ENCODE measurements at places on chromosomes 11 and 22.
A peak's percentile ranks its signal among the peaks of the same experiment; 100 is the strongest.

GRCh38 chr11:57363131-57364080, 17.5 kb downstream of the PRG3 start:
- DNase-seq: no peak

DNA sequence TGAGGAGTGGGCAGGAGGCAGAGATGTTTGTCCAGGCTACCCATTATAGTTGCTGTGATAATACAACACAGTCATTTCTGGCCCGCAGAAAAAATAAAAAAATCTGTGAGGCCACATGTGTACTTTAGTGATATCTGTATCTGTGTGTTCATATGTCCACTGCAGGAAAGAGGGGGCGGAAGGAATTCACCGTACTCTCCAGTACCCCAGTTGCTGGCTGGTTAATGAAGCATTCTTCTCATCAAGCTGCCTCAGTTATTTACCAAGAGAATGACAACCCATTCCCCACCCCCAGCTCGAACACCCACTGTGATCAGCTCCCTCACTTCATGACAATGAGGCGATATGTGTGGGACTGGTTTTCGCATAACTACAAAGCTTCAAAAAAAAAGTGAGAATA, 309.3 kb downstream of the SOX6 start:
- DNase-seq: no peak

- DNase-seq: no peak
These were observed 53.3 kb upstream of the LINC01488 start for GRCh38 chr11:69427906-69428880.

GRCh38 chr22:31344578-31345330, 1.4 kb downstream of the PATZ1 start:
- no peak for DNase-seq

GRCh38 chr11:95674657-95675358, 114.8 kb downstream of the FAM76B start:
- no peak for DNase-seq

DNA sequence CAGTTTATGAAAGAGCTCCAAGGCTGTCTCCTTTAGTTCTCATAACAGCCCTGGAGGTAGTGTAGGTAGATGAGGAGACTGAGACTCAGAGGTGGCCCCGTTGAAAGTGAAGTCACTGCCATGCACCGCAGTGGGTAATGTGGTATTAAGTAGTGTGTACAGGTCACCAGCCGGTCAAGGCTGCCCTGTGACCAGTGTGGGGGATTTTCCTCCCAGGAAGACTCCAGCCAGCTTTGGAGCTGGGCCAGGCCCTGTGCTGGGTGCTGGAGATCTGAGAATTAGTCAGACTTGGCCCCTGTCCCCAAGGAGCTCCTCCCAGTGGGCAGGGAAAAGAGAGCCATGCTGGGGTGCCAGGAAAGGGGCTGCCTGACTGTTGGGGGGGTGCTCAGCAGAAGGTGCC, 5.3 kb downstream of the OMP start:
- DNase-seq: peak; percentile 90

- peak; percentile 23 for DNase-seq
These were observed 17.4 kb upstream of the PRAME start for GRCh38 chr22:22576244-22576988.

DNA sequence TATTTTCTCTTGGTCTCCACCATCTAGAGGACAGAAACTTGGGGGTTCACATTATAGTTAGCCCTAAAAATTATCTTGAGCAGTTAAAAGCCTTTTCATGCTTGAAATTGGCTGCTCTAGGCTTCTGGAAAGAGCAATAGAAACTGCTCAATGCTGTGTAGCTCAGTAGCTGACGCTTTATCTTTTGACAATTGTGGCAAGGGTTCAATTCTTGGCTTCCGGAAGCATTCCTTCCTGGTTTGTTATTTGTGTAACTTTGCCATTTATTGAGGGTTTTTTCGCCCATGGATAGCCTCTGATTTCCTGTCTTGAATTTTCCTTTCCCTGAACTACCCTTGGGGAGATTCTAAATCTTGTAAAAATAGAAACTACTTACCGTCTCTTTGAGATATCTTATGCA, 10.3 kb upstream of the OR56A1 start:
- DNase-seq: no peak

DNA sequence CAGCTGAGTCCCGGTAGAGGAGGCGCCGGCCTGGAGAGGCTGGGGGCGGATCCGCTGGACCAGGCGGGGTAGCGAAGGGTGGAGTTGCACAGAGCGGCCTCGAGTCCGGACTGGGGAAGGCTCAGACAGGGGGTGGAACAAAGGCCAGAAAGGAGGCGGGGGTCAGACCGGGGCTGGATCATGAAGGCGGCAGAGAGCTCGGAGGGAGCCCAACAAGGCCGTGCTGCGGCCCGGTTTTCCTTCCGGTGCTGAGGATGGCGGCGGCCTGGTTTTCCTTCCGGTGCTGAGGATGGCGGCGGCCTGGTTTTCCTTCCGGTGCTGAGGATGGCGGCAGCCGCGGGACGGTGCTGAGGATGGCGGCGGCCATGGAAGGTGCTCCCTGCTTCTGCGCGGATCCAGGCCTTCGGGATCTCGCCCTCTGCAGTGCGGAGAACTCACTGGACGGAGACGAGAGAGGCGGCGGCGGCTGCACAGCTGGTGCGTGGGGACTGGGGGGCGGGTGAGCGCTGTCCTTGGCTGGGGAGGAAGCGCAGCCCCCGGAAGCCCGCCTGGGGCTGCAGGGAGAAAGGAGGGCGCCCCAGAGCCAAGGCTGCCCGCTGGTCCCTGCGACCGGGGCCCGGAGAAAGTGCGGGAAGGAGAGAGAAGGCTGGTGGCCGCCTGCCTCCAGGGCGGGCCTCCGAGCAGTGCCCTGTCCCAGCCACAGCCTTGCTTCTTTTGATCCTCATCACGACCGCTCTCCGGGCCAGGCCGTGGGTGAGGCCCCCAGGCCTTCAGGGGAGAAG, 350.4 kb upstream of the B3GAT1 start:
- DNase-seq: no peak

GRCh38 chr11:84345597-84345996, 1059.4 kb upstream of the CCDC90B start:
- no peak for DNase-seq

DNA sequence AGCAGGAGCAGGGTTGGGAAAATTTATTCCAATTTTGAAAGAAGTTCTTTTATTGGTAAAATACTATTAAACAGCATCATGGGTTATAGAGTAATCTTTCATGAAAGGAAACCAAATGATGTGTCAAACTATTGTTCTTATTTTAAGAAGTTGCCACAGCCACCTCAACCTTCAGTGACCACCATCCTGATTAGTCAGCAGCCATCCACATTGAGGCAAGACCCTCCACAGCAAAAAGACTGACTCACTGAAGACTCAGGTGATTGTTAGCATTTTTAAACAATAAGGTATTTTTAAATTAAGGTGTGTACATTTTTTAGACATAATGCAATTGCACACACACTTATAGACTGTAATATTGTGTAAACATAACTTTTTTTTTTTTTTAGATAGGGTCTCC, 3.7 kb upstream of the HEPHL1 start:
- peak; percentile 54 for DNase-seq

GRCh38 chr11:61659413-61660196, 20.6 kb upstream of the DAGLA start:
- no peak for DNase-seq

DNA sequence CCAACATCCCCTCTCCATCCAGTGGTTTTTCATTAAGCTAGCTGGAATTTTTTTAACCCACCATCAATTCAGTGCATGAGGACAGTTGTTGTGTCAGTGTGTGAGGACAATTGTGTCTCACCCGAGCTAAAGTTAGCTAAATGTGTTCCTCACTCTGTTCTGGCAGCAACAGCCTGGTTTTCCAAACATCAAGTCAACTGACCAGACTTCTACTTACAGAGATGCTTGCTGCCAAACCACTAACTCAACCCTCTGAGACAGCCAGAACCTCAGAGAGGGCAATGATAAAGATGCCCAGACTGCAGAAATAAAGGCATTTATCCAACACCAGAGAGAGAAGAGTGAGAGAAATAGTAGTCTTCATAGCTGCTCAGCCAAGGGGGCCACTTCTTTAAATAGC, 6.7 kb downstream of the PAMR1 start:
- no peak for DNase-seq

DNA sequence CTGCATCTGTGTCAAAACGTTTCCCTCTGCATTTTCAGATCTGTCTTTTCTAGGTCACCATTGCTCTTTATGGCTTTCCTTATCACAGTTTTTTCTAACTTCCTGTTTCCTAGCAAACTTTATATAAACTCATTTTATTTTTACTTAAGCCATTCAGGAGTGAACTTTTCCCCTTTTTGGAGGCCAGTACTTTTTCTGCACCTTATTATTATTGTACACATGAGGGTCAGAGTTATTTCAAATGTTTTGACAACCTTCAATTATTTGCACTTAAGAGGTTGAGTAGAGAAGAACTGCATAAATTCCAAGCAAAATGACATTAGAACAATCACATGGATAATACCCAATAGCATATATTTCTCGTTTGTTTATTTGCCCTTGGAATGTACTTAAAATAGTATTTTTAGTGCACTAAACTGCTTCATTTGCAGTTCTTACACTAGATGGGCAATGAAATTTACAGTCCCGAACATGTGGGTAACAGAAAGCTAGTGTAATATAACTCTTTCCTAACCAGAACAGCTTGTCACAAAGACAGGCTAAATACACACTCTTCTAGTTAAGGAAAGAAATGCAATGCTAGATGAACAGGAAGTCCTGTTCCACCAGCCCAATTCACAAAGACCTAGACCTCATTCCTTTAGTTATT, 79.5 kb downstream of the UBASH3B start:
- no peak for DNase-seq

GRCh38 chr11:7849018-7849417, 52.3 kb upstream of the OR5P2 start:
- no peak for DNase-seq

DNA sequence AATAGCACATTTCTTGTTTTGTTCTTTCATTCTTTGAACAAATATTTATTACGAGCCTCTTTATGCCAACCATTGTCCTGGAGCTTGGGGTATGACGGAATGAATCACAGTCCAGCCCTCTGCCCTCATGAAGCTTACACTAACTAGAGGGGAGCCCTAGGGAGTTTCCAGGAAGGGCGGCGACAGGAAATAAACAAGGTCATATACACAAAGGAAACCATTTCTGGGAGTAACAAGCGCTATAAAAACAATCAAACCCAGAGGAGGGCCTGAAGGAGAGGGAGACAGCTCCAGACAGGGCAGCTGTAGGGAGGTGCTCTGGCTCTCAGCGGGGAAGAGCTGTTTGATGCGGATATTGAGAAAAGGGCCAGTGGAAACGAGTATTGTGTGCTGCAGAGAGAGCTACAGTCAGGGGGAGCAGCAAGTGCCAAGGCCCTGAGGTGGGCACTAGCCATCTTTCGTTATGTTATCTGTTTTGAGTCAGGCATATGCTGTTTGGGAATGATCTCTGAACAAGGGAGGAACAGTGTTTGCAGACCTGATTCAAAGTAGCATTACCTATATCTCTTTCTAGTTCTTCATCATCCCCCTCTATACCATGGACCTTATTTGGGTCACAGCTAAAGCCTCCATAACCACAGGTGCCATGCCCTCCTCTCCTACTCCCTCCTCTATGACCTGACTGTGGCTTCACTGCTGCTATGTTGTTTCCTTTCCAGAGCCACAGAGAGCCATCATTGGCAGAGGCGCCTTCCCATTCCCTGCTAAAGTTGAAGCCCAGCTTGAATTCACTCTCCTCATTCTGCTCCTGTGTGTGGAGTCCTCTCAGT, 15.3 kb upstream of the ZBTB16 start:
- DNase-seq: no peak

GRCh38 chr11:35911616-35912165, 32.2 kb upstream of the LDLRAD3 start:
- DNase-seq: no peak
